ENCODE measurements at places on chromosomes 12 and 14.

GRCh38 chr12:59173695-59174094, 253.4 kb upstream of the LRIG3 start:
- no peak for DNase-seq

DNA sequence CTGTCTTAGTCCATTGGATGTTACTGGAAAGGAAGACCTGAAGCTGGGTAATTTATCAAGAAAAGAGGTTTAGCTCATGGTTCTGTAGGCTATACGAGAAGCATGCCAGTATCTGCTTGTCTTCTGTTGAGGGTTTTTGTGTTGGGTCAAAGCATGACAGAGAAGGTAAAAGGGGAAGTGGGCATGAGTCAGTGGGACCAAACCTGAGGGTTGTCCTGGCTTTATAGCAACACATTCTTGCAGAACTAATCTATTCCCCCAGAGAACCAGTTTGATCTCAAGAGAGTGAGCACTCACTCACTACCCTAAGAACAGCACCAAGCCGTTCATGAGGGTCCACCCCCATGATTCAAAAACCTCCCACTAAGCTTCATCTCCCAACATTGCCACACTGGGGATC, 19.0 kb upstream of the KRAS start:
- DNase-seq: no peak

DNA sequence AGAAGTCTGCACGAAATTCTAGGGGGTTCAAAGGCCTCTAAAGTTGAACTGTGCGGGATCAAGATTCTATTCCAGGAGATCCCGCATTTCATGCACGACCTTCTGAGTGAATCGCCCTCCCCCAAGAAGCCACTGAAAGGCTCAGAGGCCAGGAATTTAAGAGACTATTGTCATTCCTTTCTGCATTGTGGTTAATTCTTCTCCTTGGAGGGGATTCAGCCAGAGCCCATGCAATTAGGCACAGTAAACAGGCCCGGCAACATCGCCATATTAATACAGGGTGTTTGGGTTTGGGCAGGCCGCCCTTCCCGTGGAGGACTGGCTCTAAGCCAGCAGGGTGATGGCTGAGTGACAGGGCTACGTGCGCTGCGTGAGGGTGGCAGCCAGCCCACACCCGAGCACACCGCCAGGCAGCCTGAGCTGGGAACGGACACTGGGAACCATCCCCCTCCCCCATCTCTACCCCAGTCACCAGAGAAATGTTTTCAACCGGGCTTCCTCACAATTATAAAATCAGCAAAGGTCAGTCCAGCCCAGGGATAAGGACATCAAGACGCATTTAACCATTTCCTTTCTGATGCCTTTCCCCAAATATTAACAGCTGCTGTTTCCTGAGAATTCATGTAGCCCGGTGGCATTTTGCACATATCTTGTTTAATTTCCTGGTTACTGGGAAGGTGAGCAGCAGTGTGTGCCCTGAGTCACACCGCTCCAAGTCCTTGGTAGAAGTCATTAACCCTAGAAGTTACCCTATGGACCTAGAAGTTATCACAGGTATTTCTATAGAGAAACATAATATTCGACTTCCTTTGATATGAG, 12.5 kb downstream of the EGLN3 start:
- DNase-seq: no peak

DNA sequence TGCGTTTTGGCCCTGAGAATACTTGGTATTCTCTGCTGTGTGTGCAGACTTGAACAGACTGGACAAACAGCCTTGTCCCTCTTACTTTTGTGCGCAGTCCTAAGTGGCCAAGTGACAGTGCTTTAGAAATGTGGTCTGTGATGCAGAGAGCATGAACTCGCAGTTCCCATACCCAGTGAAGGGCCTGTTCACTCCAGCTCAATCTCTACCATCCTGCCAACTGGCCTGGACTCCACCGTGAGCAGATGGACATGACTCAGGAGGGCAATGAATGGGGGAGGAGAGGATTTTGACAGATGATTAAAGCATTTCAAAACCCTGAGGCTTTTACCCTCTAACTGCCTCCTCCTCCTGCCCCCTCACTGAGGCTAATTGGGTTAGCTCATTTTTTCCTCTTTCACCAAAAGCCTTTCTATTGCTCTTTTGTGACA, 62.5 kb upstream of the PYGL start:
- peak; percentile 75 for DNase-seq

- DNase-seq: no peak
These were observed 91.8 kb upstream of the NPAS3 start for GRCh38 chr14:32846821-32847365.
